Stimulated activated CD8-positive, alpha-beta memory T cell treated with anti-CD3 and anti-CD28 coated beads, Interleukin-7, amount 100 ng/mL, for 1 hour (primary cell): ENCODE measurements at places on chromosomes 16 and 17.

GRCh38 chr17:58411408-58411894, 5.9 kb downstream of the RNF43 start:
- DNase-seq = no peak

DNA sequence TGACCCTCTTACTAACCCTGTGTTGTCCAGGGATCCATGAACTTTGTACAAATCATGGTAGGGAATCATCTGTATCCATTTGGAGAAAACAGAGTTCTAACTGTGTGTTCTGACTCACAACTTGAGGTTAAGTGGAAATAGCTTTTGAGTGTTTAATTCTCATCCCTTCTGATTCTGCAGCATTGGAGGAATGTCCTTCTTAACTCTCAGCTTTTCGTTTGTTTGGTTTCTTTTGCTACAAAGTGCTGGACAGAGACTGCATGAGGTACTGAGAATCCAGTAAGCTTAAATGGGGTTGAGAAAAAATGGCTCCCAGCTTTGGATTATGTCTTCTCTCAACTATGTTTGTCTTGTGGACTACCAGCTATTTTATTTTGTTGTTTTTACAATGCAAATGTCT, 352.1 kb upstream of the KIF2B start:
- no peak for DNase-seq

GRCh38 chr17:55336426-55336825, 71.7 kb downstream of the HLF start:
- no peak for DNase-seq

DNA sequence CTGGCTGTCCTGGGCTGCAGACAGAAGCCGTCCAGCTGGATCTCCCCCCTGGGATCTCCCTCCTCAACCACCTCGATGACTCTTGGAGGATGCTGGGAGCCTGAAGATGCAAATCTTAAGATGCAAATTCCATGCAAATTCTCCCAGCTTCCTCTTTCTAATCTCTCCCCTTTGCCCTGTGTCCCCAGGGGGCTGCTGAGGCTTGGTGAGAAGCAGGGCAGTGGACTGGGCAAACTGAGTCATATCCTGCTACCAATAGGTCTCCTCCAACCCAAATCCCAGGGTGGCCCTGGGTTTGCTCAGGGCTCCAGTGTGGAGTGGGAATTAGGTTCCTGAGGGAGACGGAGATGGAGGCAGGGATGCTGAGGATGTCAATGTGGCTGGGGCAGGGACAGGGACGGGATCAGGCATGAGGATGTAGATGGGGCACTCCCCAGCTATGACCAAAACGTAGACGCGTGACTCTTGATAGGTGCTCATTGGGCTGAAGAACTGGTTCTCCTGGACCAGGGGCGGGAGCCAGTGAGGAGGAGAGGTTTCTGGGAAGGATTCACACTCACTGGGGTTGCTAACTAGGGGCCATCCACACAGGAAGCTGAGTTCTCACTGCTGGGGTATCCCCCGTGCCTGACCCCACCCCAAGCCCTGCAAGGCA, 3.6 kb upstream of the ALOX12B start:
- no peak for DNase-seq

DNA sequence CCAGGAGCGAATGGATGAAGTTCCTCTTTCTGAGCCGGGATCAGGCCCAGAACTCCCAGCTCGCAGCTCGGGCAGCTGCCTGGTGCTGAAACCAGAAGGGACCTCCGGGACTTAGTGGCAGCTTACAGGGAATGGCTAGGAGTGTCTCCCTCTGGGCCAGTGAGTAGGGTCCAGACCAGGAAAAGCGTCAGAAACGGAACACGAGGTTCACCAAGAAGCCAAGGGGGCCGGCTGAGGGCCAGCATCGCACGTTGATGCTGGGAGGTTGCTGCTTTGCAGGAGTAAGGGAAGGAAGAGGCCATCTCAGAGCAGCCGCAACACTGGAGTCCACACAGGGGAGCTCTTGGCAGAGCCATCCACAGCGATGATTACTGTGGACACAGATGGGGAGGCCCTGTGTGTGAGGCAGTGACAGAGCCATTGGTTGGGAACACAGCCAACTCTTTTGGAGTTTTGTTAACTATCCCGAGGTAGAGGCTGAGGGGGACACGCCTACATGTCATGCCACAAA, 74.0 kb upstream of the CREBBP start:
- no peak for DNase-seq

GRCh38 chr16:19525385-19525723, 1.6 kb downstream of the CCP110 start:
- no peak for DNase-seq

- no peak for DNase-seq
Measured at GRCh38 chr16:14101415-14101814, 30.3 kb downstream of the MRTFB start.

- no peak for DNase-seq
Measured at GRCh38 chr17:50829332-50829731, 6.1 kb upstream of the WFIKKN2 start.

- DNase-seq = no peak
Measured at GRCh38 chr17:29359777-29360176, 30.4 kb upstream of the TAOK1 start.

DNA sequence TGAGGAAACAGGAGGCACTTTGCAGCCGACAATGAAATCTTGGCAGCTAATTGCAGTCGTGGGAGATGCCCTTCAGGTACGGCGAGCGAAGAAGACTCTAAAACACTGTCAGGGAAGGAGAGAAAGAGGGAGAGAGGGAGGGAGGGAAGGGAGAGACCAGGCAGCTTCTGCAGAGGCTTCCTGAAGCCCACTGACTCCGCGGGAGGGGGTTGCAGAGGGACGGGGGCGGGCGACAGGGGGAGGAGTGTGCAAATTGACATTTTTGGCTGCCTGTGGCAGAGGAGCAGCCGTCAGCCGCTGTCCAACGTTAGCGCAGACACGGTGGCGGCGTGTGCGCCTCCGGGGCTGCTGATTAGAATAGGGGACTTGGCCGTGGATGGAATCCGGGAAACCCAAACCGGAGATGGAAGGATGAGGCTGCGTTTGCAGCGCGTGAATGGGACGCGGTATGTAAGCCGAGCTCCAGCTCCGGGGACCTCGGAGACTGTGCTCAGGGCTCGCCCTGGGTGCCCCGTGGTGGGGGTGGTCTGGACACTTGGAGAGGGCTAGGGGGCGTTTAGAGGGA, 849.1 kb upstream of the RBFOX1 start:
- no peak for DNase-seq

- DNase-seq = no peak
Measured at GRCh38 chr17:22123536-22124281, 431.4 kb downstream of the KCNJ18 start.

DNA sequence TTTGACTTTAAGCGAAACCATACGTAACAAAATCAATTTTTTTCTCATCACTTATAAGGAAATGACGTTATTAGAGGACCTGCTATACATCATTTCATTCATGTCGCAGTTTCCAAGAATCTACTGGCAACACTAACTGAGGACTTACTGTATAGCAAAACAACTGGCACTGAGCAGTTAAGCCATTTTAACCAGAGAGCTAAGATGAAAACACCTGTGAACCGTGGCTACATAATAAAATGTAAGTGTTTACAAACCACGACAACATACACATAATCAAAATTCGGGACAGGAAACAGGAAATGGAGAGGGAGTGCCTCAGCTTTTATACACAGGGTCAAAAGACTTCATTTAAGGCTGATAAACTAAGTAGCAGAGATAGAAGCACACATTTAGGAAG, 29.5 kb downstream of the METTL16 start:
- DNase-seq = no peak

- no peak for DNase-seq
Measured at GRCh38 chr16:73735954-73736353, 560.7 kb upstream of the PSMD7 start.

DNA sequence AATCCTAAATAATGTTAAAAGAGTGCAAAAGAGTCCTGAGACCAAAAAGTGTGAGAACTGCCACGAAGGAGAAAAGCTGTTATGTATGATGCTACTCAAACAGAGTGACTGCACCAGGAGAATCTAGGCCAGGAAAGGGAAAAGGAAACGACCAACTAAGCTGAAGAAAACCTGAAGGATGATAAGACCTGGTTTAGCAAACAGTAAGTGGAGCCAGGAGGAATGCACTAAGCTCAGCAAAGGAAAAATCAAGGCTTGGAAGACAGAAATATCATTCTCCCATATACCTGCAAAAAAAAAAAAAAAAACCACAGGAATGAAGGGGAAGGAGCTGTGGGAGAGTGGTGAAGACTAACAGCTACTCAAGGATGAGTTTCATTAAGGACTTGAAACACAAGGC, 21.1 kb downstream of the CMC2 start:
- no peak for DNase-seq

- no peak for DNase-seq
Measured at GRCh38 chr17:65785109-65785508, 223.7 kb upstream of the AXIN2 start.

DNA sequence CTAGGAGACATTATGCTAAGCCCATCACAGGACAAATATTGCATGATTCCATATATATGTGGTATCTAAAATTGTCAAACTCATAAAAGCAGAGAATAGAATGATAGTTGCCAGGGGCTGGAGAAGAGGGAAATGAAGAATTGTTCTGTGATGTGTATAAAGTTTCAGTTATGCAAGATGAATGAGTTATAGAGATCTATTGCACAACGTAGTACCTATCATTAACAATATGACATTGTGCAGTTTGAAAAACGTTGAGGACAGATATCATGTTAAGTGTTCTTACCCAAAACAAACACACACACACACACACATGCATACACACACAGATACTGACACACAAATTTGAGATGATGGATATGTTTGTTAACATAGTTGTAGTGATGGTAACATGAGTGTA, 871.6 kb upstream of the GOT2 start:
- DNase-seq = no peak

DNA sequence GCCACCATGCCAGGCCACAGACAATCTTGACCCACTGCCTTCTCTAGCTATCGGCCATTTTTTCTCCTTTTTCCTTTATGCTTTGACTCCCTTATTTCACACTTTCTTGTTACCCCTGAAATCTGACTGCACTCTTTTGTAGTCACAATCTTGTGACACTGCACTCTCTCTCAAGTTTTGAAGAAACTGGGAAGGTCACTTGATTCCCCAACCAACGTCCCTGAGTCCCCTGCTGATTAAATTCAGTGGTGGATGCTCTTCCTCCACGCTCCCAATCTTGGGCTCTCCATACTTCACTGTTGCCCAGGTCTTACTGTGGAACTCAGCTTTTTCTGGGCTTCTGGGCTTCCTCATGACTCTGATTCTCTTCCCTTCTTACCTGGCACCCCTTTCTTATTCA, 33.9 kb downstream of the PECAM1 start:
- no peak for DNase-seq

DNA sequence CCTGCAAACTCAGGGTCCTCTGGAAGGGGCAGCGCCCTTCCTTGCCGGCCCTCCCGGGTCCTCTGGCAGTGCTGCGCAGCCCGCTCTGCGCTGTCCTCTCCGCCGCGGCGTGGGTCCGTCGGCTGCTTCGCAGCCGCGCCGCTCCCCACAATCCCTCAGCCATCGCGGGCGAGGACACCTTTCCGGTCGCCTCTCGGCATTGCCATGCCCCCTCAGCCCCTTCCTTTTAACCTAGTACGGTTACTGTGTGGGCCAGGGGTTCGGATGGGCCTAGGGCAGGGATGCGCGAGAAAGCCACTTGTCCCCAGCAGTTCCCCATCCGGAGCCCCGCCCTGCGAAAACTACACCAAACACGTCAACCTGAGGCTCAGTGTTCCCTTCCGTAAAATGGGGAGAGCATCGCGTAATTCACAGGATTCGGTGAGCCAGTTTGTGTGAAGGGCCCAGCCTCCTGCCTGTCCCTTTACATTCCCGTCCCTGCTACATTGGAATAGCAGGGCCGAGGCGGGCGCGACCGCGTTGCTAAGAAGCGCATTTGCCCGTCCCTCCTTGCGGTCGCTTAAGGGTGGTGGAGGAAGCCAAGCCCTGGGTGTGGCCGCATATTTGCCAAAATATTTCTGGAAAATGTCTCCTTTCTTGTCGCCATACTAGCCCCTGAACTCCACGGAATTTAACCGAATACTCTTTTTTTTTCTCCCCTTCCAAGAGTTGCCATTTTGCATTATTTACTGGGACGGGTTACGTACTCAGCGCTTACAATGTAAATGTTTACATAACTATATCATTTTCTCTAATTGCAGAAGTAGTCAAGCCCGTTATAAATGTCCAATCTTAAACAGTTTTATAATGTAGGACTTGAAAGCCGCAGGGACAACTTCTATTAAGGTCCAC, 13.2 kb downstream of the COPZ2 start:
- DNase-seq = no peak

DNA sequence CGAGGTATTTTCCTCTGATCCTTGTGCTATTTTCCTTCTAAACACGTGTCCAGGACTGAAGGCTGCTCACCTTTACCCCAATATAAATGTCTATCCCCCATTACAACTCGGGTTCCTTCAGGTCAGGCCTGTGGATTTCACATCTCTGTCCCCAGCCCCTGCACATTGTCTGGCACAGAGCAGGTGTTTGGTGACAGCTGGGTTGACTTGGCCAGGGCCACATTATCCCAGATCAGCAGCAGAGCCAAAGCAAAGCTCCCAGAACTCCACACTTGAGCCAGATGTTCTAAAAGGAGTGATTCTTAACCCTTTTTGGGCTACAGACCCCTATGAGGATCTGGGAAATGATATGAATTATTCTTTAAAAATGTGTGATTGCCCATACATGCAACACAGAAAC, 18.0 kb upstream of the SPATA32 start:
- DNase-seq = no peak

GRCh38 chr16:27364493-27365141, 37.4 kb upstream of the IL21R start:
- no peak for DNase-seq

DNA sequence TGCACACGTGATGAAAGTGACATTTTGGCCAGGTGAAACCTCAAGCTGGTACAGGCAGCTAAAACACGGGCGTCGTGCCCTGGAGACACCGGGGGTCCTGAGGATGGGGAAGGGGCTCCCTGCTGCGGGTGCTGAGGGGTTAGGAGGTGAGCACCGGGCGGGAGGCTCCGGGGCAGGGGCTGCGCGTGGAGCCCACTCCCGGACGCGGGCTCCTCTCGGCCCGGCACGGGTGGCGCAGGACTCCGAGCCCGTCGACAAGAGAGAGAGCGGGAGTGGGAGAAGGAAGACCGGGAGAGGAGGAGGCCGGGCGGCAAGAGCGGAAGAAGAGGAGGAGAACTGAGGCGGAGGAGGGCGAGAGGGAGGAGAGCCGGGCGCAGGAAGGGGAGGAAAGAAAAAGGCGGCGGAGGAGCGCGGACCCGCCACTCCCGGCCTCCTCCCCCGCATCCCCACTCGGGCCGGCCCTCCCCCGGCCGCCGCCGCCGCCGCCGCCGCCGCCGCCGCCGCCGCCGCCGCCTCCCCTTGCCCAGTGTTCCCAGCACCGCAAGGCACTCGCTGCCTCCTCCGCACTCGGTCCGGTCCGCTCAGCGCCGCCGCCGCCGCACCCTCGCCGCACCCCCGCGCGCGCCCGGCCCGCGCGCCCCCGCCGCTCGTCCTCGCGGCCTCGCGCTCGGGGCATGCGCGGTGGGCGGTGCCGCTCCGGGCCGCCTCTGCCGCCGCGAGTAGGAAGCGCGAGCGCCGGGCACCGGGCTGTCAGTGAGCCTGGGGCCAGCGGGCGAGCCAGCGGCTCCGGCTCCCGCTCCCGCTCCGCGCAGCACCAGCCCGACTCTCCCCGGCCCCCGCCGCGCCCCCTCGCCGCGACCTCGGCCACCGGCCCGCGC, at the start of gene PRKCA:
Gene PRKCA (plus strand): TSS at position 750 of the 878 bp plus-strand sequence.
- DNase-seq = peak; percentile 50
